ENCODE measurements at places on chromosomes 16 and 17. TPM values are rescaled to one million over a fixed set of nuclear protein-coding genes. Genes with fewer than 3 reads are reported as not detected.
A peak's percentile ranks its signal among the peaks of the same experiment; 100 is the strongest.

Gene CFAP52
- total RNA-seq, result 0.53 TPM

Gene HYDIN
- total RNA-seq, result not detected

DNA sequence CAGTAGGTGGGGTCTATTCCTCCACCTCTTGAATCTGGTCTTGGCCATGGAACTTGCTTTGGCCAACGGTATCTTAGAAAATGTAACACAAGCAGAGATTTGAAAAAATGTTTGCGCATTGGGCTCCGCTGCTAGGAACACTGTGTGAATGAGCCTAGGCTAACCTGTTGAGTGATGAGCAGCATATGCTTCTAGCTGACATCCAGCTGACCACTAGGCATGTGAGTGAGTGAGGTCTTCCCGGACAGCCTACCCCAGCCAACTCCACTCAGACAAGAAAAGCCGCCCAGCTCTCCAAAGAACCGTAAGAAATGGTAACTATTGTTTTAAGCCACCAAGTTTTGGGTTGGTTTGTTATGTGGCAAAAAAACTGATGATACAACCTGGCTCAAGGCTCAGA, 31.4 kb upstream of the BCO1 start:
- no peak for DNase-seq

DNA sequence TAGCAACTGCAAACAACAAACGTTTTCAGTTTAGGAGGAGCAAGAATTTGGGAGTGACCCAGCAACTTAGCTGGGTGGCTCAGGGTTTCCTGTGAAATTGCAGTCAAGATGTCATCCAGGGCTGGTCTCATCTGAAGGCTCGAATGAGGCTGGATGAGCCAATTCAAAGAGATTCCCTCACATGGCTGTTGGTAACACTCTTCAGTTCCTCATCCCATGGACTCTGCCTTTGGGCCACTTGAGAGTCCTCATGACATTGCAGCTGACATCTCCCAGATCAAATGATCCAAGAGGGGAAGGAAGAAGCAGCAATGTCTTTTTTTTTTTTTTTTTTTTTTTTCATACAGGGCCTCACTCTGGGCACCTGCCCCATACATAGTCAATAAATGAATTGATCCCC, 26.3 kb downstream of the UBALD1 start:
- DNase-seq, result no peak

GRCh38 chr16:77782694-77783093, 5.7 kb upstream of the VAT1L start:
- DNase-seq, result no peak

Gene MAP2K4
- 20.4 TPM for total RNA-seq

DNA sequence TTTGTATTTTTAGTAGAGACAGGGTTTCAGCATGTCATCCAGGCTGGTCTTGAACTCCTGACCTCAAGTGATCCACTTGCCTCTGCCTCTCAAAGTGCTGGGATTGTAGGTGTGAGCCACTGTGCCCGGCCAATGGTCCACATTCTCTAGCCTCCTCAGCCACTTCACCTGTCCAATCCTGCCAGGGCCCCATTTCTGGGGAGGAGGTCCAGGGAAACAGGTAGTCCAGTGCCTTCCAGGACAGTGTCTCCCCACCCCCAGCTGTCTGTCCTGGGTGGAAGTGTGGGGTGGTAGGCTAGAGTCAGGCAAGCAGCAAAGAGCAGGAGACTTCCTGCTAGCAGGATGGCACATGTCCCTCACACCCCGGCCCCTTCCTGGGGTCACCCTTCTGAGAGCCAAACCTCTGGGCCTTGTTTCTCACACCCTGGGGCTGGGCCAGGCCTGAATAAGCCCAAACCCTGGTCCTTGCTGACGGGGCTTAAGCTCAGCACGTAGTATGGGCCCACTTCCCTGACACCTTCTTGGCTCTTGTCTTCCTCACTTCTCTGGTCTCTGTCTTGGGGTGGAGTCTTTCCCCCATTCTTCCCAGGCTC, 5.0 kb downstream of the FHOD1 start:
- peak; percentile 54 for DNase-seq

DNA sequence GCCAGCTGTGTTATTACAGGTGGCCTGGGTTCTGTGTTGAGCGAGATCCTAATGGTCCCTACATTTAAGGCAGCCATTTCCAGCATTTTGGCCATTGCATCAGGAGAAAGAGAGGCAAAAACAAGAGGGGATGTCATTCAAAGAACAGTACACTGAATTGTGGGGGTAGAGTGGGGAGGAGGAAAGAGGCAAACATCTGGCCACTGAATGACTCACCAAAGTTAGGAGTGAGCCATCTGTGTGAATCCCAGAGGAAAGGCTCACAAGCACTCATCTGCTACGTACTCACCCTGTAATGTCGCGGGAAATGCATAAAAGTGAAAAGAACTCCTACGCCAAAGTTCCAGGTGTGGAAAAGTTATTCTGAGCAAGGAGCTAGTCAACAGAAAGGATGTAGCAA, 16.7 kb downstream of the KRABD2 start:
- no peak for DNase-seq

DNA sequence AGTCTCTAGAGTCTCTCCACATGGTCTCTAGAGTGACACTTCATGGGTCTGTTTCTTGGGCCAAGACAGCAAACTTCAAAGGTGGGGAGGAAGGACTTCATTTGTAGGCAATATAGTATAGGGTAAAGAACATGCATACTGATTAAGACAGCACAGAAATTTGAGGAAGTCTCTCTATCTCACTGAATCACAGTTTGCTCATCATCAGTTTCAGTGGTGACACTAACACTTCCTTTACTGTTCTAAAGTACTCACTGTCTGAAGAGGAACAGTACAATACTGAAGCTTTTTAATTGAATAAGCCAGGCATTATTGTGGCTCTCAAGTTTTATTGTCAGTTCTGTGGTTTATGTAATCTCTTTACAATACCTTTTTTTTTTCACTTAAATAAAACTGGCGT, 656.4 kb upstream of the CDH8 start:
- DNase-seq, result no peak

DNA sequence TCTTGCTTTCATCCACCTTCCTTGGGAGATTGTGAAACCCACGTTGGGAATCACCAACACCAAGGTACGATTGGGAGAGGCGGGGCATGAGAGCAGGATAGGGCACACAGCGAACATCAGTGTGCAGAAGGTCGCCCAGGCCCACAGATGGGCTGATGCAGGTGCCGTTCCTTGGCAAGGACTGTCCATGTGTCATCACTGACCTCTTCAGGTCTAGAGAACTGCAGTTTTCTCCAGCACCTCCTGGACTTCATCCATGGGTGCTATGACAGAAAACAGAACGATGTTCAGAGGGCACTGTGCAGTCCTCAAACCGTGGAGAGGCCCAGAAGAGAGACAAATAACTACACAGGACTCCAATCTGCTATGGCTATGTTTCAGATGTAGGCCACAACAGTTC, 23.9 kb upstream of the TAT start:
- DNase-seq, result no peak

Gene KIF19
- not detected for total RNA-seq

Gene GRAPL
- not detected for total RNA-seq
